ENCODE measurements at places on chromosomes 11 and 22.

DNA sequence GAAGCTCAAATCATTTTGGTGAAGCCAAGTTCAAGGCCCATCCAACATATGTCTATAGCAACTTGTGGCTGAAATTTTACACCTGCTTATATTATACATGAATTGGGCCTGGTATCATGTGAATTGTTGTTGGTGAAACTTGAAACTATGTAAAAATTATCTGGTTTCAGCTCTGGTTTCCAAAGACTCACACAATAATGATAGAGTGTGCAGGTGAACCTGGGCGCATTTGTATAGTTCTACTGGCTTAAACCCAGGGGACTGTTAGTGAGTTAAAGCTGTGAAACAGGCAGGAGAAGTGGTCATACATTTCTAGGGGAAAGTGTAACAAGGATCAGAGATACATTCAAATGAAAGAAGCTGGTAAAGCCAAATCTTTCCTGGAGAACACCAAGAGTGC, 627.3 kb downstream of the METTL15 start:
- no peak for DNase-seq

DNA sequence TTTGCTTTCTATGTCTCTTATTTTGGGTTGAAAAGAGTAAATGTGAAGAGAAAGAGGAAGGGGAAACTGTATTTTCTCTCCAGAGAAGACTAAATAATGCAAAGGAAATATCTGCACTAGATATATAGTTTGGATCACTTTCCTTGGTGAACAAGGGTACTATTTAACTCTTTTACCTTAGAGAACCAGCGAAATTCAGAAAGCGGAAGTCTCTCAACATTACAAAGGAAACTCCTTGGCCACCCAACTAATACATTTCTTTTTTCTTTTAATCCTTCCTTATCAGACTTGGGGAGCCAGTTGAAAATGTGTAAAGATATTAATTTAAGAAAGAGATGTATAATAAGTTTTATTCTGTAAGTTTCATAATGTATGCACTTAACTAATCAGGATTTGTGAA, 64.2 kb downstream of the SESN3 start:
- DNase-seq = no peak

DNA sequence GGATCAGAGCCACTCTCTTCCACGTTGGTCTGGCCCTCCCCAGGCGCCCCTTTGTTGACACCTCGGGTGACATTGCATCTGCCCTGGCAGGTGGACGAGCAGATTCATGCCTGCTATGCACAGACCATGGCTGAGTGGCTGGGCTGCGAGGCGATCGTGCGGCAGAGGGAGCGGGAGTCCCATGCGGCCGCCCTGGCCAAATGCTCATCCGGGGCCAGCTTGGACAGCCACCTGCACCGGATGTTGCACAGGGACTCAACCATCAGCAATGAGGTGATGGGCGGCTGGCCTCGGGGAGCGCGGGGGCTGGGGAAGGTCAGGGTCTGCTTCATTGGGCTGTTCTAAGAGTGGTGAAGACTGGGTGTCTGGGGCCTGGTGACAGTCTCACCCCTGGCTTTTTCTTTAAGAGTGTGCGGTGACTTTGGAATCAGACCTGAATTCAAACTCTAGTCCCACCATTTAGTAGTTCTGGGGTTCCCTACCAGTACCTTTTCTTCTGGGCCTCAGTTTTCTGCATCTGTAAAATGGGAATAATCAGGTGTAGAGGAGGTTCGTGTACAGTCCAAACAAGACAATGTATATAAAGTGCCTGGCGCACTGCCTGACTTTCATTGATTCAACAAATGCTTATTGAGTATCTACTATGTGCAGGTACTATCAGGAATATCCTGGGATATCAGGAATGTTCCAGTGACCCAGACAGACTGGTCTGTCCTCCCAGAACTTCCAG, 53.0 kb downstream of the LHFPL7 start:
- no peak for DNase-seq

GRCh38 chr11:126655807-126656128, 300.3 kb downstream of the ST3GAL4 start:
- DNase-seq = no peak

DNA sequence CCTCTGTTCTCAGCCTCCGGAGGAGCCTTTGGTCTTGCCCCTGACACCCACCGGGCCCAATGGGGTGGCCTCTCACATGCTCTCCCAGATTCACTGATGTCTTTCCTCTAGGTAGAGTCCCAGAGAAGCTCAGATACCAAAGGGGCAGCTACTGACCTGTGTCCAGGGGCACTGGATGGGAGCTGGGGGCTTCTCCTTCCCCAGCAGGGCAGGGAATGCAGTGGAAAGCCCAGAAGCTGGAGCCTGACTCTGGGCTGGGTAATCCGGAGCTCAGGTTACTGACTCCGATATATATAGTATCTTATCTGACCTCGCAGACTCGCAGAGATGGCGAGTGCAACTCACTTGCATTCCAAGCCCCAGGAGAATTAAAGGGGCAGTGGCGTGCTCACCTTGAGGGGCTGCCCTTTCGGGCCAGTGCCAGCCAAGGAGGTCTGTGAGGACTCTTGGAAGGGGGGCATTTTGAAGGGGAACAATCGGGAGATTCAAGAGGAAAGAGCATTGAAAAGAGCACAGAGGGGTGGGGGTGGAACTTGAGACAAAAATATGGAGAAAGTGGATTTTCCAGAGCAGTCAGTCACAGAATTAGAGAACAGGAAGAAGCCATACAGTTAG, 2.5 kb downstream of the USP2 start:
- DNase-seq = no peak

- DNase-seq = no peak
Observed at GRCh38 chr11:1122664-1123002, 35.1 kb upstream of the MUC5AC start.

DNA sequence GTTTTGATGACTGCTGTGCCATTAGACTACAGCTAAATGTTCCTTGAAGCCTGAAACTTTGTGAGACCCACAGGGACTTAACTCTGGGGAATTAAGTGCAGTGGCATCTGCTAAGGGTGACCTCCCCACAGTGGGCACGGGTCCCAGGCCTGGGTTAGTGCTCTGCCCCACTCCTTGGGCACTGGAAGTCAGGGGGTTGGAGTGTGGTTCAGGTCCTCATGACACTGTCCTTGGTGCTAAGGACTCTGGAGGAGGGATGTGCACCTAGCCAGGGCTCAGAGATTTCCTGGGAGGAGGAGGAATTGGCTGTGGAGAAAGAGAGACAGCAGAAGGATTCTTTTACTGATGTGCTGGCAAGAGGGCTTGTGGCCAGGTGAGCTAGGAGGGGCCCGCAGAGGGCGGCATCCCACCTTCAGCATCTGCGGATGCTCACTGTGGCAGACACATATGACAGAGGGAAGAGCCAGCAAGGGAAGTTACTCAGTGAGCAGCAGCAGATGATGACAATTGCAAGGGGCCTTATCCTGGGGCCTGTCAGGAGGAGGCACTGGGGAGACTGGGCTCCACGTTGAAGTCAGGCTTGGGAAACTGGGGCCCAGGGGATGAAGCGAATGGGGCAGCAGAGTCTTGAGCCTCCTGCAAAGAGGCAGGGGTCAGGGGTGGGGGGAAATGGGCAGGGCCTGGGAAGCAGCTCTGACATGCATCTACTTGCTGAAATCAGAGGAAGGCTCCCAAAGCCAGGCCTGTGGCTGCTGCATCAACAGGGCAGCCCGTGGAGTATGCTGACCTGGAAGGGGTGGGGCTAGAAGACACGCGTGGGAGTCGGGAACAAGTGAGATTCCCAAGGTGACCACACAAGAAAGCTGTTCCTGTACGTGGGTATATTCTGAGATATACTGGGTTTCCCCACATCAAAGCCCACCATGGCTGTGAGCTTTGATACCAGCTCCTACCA, 144.0 kb downstream of the MPPED1 start:
- DNase-seq = no peak

- no peak for DNase-seq
Observed at GRCh38 chr11:57786436-57786835, 24.8 kb downstream of the CTNND1 start.

DNA sequence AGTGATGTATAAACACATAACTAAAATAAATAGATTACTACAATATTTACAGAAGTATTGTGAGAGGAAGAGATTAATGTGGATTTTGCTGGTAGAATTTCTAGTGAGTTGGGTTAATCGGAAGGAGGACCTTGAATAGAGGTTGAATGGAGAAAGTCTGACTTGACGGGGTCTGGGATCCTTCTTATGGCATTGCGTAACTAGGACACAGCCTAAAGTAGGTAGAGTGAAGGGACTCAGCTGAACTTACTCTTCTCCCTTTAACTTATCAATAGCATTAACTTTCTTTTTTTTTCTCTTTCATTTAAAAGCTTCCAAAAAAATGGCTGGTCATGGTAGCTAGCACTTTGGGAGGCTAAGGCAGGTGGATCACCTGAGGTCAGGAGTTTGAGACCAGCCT, 139.2 kb downstream of the HIPK3 start:
- no peak for DNase-seq

DNA sequence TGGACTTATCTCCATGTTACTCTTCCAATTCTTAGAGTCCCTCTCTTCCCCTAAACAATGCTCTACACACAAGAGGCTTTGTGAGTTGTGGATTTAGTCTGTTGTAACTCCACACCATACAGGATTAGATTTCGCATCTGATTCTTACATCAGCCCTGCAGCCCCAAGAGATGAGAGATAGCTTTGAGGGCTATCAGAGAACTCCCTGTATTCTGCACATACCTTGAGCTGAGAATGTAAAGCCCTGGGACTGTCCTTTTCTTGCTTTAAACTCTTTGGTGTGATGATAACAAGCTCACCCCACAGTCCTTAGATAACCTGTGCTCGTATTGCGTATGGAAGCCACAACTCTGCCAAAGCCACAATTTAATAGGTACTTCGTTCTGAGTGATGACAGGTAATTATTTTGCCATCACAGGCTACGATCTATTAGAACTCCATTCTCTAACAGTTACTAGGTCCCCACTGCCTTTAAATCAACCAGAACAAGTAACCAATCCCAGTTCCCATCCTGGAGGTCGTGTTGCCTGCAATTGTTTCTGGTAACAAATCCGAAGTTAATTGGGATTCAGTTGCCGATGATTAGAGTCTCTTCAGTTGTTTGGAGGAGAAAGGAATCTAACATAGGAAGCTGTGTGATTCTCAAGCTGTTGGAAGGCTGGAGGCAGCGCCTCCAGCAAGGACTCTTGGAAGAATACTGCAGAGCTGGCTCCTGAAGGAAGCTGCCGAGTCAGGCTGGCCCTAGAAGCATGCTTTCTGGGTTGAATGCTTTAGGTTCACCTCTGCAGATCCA, 1.3 kb upstream of the PARVG start:
- DNase-seq = no peak

DNA sequence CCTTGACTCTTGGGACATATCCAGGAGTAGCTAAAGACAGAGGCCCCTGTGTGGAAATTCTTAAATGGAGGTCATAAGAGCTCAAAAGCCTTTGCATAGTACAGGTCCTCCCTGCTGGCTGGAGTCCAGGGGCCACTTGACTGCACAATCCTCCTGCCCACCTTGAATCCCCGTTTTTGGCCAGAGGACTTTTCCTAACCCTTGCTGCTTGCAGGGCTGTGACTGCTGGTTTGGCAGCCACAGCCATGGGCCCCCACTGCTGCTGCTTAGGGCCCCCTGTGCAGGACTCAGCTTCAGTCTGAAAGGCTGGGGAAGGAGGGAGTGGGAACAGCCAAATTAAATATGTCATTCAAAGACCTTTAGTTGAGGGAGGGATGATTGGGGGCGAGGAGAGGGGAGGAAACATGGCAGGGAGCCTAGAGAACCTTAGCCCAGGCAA, 33.4 kb downstream of the ARHGAP1 start:
- no peak for DNase-seq

- DNase-seq = no peak
Observed at GRCh38 chr11:81942646-81943045, 791.0 kb downstream of the FAM181B start.

DNA sequence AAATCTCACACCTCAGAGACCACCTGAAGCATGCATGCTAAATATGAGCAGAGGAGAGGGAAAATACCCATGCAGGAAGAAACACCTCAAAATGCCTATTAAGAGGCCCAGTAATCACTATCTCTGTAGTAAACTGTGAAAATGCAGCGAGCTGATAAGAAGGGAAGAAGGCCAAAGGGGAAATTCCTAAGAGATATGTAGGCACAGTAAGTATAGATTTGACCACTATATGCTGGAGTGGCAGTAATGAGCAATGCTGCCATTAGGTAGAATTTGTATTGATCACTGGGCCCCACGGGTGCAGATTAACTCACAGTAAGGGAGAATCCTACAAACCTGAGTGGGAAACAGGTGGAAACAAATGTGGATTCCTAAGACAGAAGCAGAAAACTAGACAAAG, 1813.1 kb upstream of the RAG2 start:
- no peak for DNase-seq

DNA sequence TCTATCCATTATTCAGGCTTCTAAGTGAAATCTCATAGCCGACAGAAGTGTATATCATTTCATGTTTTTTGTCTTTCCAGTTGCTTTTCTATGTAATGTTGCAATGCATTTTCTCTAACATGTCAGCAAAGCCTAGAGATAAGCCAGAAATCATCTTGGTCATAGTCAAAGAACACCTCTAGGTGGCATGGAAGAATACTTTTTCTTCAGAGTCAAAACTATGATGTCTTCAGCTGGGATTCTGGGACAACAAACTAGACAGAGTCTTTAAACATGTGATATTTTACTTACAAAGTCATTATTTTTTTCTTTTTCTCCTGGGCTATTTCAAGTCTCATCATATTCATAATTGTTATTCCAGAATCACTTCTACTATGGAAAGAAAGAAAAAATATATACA, 4.4 kb downstream of the GAS2 start:
- no peak for DNase-seq

GRCh38 chr22:49678137-49678841, 149.4 kb downstream of the BRD1 start:
- no peak for DNase-seq

GRCh38 chr11:31802990-31803812, 7.9 kb downstream of the PAX6 start:
- DNase-seq = no peak

DNA sequence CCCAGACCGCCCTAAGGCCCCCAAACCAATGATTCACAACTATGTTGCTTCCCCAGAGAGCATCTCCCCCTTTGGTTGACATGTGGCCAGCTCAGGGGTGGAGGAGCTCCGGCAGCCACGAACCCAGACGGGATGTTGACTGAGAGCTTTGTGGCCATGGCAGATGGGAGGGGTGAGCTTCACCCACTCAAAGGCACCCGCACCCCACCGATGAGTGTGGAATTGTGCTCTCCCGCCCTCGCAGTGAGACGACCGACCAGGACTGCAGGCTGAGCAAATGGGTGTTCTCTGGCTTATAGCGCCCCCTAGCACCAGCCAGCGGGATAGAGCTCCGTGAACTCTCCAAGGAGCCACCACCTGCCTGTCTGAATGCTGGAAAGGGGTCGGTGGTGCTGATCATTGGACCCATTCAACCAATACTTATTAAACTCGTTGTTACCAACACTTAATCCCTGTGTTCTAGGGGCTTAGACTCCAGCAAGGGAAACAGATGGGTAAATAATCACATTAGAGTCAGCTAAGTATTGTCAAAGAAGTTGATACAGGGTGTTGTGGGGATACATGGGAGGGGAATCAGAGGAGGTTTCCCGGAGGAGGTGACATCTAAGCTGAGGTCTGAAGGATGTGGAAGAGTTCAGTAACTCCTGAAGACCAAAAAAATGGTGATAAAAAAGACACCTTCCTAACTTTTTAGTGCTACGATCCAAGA, 4.5 kb upstream of the TIMP3 start:
- peak; percentile 11 for DNase-seq
